ENCODE measurements at places on chromosomes 12 and 14.

- no peak for DNase-seq
Observed at GRCh38 chr12:68497702-68498101, 113.0 kb upstream of the RAP1B start.

DNA sequence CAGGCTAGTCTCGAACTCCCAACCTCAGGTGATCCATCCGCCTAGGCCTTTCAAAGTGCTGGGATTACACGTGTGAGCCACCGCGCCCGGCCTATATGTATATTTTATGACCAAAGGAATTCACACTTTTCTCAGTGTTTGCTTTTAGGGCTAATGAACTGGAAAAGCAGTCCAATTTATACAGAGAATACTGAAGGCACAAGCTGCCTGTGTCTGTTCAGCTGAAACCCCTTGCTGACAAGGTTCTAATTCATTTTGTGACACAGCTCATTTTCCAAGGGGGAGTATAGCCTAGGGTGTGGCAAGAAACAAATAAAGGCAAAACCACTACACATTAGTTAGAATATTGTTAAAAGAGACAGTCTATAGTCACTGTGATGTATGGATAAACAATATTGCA is 18.3 kb upstream of the NEMF start:
- no peak for DNase-seq

DNA sequence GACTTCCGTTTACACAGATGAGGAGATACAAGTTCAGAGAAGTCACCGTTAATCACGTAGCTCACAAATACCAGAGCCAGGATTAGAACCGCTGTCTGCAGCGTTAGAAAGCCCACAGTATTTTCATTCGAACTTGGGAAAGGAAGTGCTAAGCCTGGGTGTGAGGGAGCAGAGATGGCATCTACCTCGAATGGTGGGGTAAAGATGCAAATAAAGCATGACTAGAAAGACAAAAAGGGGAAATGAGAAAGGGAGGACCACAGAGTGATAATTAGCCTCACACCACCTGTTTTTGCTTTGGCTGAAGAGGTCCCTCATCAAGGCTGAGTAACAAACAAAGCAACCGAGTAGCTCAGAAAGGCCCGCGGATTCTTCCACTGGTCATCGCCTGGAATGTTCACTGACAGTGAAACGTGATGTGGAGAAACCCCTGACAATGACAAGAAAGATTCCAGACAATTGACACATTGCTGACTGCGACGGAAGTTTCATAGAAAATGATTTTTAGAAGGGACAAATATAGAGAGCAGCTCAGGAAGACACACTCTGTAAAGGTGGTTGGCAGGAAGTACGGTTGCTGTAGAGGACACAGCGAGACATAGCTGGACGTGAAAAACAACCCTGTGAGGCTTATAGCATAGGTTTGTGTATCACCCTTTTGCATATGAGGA is 31.5 kb upstream of the BHLHE41 start:
- DNase-seq, result no peak

GRCh38 chr14:26339381-26339780 is 258.5 kb downstream of the NOVA1 start:
- no peak for DNase-seq

GRCh38 chr14:70655110-70655826 is 13.6 kb downstream of the TTC9 start:
- peak; percentile 40 for DNase-seq

DNA sequence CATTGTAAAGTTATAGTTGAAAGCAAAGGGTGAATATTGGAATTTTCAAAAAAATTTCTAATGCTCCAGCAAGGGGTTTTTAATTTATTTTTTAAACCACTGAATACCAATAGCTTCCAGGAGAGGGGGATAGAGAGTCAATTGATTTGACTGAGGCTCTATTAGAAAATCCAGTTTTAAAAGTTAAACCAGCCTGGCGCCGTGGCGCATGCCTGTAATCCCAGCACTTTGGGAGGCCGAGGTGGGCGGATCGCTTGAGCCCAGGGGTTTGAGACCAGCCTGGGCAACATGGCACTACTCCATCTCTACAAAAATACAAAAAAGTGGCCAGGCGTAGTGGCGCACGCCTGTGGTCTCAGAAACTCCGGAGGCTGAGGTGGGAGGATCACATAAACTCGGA is 150.1 kb downstream of the SLC38A4 start:
- no peak for DNase-seq

- DNase-seq, result no peak
Observed at GRCh38 chr14:69694730-69695281, 72.1 kb upstream of the SRSF5 start.

- DNase-seq, result no peak
Observed at GRCh38 chr12:79925492-79925891, 9.4 kb downstream of the PPP1R12A start.

GRCh38 chr14:52551696-52552062 is 626 bp downstream of the TXNDC16 start:
- no peak for DNase-seq

- DNase-seq, result no peak
Observed at GRCh38 chr12:97168804-97169203, 261.7 kb downstream of the NEDD1 start.

GRCh38 chr14:77259025-77259715 is 11.8 kb downstream of the NGB start:
- no peak for DNase-seq

DNA sequence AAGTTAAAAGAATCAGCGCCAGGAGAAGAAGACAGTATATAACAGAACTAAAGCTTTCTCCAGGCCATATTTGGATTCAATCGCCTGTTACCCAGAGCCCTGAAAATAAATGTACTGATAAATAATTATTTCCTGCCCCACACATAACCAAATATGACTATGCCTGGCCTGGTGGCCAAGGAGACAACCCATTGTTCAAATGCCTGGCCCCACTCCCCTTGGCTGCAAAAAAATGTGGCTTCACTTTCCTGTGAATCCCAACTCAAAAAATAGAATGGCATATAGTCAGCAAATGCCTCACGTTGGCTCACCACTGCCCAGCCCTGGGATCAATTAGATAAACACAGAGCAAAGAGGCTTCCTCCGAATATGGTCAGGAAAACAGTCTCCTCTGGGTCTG is 472.1 kb downstream of the BCL11B start:
- no peak for DNase-seq

DNA sequence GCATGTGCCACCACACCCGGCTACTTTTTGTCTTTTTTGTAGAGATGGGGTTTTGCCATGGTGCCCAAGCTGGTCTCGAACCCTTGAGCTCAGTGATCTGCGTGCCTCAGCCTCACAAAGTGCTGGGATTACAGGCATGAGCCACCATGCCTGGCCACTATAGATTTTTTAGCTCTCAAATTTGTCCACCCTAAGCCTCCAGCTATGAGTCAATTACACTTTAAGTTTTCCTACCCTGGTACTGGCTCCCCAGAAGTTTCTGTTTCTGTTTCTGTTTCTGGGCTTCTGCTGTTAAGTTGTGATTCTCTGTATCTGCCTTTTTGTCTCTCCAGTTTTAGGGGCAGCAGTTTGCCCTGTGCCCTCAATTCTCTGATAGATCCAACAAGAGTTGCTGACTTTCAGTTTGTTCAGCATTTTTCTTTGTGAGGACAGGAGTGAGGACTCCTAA is 4.4 kb upstream of the TINF2 start:
- DNase-seq, result no peak

DNA sequence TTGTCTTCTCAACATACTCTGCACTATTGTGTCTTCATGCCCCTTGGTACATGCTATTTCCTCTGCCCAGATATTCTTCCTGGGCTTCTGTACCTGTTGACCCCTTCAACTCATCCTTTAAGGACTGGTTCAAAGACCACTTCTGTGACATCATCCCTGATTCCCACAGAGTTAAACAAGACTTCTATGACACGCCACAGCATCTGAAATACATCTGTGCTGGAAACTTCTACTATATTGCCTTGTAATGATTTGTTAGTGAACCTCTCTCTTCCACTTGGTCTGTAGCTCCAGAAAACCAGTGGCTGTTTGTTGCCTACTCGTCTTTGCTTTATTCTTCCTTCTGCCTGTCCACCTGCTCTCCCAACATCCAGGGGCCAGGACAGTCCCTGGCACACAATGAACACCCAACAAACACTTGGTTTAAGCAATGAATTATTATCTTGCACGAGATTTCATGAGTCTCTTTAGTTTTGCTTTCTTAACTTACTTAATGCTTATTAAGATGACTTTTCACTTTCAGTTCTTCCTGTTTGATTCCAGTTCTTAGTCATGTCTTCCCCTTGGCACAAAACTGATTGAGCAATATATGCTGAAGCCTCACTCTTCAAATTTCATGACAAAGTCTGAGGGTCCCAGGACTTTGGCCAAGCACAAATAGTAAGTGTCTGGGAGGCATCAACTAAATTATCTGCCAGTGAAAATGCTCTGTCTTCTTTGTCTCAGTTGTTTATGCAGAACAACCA is 485.9 kb downstream of the APAF1 start:
- no peak for DNase-seq
